Globus pallidus (tissue), 1 donor: ENCODE measurements at places on chromosomes 4 and X.

GRCh38 chrX:118129681-118130080 is 13.1 kb upstream of the KLHL13 start:
- no peak for DNase-seq

DNA sequence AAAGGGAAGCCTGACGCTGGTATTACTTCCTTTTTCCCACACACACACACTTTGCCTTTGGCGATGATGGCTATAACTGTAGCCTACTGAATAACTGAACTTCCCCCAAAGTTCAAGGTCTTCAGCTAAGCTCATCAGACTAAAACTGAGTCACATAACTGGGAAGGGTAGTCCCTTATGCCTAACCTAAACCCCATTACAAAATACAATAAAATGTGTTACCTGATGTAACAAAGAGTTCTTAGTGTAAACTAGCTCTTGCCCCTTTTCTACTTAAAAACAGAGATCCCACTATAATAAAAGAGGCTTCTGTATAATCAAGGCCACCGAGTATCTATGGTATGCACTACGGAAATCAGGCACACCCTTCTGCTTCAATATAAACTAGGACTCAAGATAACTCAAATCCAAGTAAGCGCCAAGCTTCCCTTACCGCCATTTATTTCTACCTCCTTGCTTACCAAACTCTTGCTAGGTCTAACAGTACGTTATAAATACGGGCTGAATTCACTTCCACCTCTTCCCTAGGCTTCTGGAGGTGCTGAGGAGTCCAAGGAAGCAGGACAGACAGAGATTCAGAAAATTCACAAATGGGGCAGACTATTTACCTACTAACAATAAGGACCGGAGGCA is 2.4 kb downstream of the OTUD4 start:
- peak; percentile 11 for DNase-seq

DNA sequence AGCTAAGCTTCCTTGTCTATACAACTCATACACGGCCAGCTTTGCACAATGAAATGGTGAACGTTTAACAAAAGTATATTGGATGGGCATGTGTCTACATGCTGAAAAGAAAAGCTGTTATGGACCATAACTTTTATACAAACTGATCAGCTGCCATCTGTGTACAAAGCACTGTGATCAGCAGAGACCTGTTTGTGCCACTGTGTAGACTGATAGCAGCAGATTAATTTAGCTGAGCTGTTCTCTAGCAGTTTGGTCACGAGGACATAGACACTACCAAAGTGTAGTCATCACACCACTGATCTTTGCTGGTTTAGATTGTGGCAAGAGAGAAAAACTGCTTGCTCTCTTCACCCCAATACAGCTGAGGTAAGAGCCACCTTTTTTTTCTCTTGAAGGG is 124.5 kb downstream of the RAPGEF2 start:
- no peak for DNase-seq

DNA sequence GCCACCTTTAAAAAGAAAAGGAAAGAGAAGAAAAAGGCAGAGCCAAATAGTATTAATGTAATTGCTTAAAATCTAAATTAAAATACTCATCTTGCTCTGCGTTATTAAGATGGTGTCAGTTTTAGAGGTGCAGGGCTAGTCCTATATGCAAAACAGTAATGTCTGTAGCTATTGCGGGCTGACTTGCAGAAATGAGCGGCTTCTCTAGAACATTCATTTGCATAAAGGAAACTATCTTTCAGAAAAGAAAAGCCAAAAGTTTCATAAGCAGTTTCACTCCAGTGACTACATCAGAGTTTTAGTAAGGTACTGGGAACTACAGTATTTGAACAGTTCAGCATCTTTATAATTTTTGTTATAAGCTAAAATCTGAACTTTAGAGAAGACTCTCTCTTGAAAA is 6.0 kb downstream of the SMAD1 start:
- DNase-seq: no peak

DNA sequence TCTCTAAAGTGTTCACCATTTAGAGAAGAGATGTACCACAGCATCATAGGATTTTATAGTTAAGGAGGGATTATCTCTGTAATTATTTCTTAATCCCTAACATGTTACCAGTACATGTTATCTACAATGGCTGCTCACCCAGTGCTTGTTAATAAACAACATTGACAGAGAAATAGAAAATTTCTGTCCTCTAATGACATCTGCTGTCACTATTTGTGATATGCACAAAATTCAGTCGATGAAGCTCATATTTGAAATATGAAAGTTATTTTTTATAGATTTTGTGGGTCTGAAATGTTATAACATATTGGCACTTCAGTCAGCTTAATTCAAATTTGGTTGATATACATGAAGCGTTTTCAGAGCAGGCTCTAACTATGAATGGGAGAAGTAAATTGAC is 48.8 kb upstream of the GRXCR1 start:
- peak; percentile 24 for DNase-seq

DNA sequence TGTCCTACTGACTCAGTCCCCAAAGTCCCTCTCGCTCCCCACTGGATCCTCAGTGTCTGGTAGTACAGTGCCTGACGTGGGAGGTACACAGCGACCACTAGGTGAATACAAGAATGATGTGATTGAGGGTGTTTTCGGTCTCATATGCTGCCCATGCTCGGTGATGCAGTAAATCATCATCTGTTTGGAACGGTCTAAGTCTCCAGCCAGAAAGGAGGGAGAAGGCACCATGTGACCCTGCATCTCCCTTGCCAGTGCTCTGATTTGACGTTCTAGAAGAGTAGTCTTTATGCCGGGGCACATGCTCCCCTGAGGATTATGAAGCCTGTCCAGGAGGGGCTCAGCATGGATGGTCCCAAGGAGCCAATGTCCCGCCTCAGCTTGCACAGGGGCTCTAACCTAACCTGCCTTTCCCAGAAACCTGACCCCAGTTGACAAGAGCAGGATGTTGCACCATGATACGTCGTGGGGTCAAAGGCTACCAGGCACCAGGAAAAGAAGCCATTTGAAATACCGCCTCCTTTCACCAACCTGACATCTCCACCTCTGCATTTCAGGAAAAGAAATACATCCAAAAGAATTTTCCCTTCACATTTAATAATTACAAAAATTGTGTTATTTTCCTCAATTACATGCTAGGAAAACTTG is 13.8 kb upstream of the PLXNB3 start:
- no peak for DNase-seq

- DNase-seq: no peak
Observed at GRCh38 chr4:7964890-7965662, 25.4 kb upstream of the AFAP1 start.

DNA sequence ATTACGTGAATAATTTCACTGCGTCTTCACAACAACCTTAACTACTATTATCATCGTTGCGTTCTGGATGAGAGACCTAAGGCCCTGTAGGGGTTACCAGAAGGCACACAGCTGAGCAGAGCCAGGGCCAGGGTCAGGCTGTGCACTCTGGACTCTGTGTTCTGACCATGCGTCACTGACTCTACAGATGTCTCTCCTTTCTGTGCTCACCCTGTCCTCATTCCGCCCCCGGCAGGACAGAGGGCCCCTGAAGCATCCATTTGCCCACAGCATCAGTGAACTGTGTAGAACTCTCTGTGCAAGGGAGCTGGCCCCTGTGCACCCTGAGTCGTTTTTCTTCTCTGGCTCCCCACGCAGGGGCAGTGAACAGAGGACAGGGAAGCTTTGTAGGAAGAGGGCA is 21.3 kb downstream of the GPKOW start:
- DNase-seq: no peak

GRCh38 chr4:183408796-183409195 is 35.6 kb upstream of the CDKN2AIP start:
- DNase-seq: no peak

DNA sequence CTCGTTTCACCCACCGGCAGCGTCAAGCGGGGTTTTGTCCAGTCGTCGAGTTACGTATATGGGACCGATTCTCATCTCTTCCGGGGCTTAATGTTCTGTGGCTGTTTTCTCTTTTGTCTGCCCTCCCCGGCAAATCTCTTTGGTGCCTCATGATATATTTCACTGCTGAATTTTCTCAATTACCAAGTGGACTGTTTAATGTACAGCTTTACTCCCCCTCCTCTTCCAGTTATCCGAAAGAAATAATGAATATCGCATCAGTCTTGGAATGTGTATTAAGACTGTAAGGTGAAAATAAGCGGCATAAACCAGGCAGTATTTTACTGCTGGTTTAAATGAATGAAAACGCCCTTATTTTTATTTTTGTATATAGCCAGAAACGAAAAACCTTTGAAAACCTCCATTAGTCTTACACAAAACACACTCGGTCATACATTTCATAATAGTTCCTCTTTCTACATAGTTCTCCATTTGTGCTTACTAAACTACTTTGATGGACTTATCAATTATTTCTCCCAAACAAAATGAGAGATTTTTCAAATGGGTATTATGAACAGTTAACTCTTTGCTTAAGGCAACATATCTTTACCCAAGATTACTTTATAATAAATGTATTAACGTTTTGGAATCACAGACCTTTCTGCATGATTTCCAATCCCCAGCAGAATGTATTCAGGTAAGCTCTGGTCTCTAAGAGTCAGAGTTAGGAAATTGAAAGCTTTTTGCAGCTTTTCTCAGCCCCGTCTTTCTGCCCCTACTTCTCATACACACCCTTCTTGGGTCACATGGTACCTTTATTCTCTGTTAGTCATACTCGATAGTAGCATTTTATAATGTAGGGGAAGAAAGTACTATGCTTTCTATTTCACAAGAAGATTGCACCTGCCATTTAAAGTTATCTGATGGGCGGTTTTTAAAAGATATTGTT is 979 bp downstream of the RP2 start:
- DNase-seq: no peak

- no peak for DNase-seq
Observed at GRCh38 chr4:40782876-40783275, 33.1 kb downstream of the NSUN7 start.

DNA sequence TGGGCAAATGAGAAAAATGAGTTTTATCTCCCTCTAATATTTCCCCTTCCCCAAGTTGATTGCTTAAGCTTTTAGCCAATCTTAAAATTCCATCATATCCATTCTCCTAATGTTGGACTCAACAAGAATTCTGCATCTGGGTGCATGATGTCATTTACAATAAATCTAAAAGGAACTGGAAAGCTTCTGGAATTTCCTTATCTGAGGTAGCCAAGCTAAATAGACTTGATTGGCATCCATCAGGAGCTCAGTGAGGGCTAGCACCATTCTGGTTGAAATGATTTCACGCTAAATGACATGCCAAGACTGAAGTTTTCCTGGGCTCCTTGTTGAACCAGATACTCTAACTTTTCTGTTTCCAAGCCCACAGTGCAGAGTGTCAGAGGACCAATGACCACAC is 110.3 kb upstream of the SCML1 start:
- no peak for DNase-seq

DNA sequence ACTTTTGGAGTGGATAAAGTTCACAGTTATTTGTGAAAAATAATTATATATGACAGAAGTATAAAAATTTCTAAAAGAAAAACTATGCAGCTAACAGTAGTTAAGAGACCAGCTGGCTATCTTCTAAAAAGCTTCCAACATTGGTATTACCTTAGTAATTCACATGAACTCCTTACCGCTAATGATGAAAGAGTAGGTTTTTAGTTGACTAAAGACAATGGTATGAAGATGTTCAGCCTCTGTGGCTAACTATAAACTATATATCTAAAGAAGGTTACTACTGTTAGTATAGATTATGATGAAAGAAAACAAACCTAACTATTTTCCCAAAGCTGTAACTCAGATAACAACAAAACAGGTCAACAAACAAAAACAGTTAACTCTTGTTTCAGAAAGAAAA is 10.4 kb downstream of the CCNI start:
- DNase-seq: no peak

- DNase-seq: peak; percentile 17
Observed at GRCh38 chr4:13483136-13483767, 888 bp downstream of the RAB28 start.

DNA sequence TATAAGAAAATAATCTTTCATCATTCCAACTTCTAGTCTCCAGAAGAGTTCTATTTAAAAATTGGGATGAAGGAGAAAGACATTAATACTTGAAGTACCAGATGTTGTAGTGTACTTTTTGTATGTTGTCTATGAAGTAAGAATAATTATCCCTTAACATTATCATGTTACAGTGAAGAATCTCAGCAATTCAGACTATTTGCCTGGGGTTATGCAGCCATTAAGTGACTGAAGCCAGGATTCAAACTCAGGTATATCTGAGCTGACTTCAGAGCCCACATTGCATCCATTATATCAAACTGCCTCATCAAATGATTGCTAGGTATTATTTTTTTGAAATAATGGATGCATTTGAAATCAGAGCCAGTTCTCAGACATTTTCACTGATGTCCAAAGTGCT is 76.1 kb upstream of the FHDC1 start:
- DNase-seq: no peak

- DNase-seq: peak; percentile 40
Observed at GRCh38 chrX:16797358-16797757, 11.1 kb downstream of the TXLNG start.

DNA sequence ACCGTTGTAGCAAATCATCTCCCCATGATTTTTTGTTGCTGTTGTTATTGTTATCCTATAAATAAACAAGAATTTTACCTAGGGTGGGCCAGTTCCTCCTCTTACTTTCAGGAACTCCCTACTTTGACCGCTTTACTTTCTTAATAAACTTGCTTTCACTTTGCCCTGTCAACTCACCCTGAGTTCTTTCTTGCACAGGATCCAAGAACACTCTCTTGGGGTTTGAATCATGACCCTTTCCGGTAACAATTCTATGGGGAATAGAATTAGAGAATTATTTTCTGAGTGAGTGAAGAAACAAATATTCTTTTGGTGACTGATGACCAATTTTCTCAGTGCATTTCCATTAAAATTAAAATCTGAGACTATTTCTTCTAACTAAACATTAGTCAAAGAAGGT is 584.0 kb upstream of the TENM3 start:
- DNase-seq: no peak

DNA sequence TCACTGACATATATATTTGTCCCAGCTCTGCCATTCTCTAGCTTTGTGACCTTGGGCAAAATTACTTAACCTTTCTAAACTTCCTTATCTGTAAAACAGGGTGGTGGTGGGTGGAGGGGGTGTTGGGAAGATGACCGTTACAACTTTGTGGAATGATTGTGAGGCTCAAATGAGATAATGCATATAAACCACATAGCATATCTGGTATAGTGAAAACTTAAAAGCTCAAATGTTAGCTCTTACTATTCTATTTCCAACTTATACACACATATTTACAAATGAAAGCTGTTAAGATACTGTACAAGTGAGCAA is 52.9 kb upstream of the HPRT1 start:
- no peak for DNase-seq

- no peak for DNase-seq
Observed at GRCh38 chrX:10631416-10632145, 11.2 kb upstream of the MID1 start.

- DNase-seq: no peak
Observed at GRCh38 chr4:74431113-74431826, 13.7 kb upstream of the AREG start.

DNA sequence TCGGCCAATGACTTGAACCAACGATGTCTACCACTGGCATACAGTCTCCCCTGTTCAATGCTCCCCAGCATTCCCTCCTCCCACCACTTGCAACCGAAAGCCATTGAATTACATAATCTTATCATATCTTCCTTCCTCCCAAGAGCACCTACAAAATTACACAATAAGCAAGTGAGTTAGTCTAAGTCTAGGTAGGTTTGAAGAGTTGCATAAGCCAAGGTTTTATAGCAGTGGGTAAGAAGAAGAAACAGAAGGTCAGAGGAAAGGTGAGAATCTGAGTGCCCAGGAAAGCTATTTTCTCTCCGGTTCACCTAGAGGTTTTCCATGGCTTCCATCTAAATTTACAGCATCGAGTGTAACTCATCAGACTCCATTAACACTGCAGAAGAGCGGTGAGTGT is 40.3 kb downstream of the ATP8A1 start:
- no peak for DNase-seq
